Head of caudate nucleus (tissue), 42 donors: ENCODE measurements at places on chromosomes 2 and 18.

- DNase-seq: no peak
Measured at GRCh38 chr2:50647381-50647780, 384.6 kb downstream of the NRXN1 start.

- no peak for DNase-seq
Measured at GRCh38 chr18:22031611-22032010, 137.8 kb upstream of the GATA6 start.

GRCh38 chr2:76870011-76870410 is 652.2 kb downstream of the LRRTM4 start:
- DNase-seq: no peak

GRCh38 chr2:175167076-175167791 is 769 bp downstream of the ATF2 start:
- DNase-seq: peak; percentile 49

DNA sequence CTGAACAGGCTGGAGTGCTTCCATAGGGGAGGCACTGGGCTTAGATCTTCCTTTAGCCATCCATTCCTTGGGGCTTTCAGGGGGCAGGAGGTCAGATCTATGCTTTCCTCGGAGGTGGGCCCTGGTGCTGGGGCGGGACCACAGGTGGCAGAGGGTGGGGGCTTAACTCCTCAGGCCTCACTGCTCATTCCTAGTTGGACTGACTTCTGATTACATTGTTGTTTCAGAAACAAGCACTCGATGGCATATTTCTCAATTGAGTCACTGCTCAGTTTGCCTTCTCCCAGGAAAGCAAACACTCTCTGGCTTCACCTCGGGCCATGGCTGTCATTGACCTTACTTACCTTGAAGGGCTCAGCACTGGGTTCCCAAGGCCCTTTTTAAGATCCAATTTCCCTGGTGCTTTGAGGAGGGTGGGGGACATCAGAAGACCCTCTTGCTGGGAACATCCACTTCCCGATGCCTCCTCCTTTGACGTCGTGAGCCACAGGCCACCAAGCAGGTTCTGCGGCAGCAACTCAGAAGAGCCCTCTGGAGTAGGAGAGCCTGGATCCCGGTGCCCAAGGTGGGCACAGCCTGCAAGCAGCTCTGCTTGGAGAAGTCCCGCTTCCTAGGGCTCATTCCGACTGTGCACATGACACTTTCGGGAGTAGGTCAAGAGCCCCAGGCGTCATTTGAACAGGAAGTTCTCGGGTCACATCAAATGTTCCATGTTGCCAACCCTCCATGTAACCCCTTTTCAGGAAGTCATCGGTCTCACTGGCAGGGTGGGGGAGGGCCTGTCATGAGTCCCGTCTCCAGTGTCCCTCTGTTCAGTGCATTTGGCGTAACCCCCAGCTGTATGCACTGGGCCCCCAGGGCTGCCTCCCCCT is 40.6 kb downstream of the SDC1 start:
- no peak for DNase-seq

DNA sequence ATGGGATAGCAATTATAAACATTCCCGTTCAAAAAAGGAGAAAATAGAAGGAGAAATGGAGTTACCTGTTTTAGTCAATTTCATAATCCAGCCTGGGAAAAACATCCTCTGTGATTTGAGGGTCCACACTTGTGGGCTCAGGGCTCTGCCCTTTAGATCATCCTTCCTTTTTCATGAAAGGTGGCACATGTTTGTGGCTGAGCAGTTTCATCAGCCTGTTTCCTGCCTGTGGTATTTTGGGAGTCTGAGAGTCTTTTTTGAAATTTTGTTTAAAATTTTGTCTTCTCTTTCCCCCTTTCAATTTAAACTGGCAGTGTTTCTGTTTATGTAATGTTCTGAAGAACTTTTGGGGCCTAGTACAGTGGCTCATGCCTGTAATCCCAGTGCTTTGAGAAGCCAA is 84.0 kb downstream of the KIAA1328 start:
- no peak for DNase-seq

- DNase-seq: no peak
Measured at GRCh38 chr2:205683502-205684367, 1.4 kb downstream of the NRP2 start.

GRCh38 chr2:196677404-196677803 is 37.9 kb downstream of the CCDC150 start:
- DNase-seq: no peak

- DNase-seq: no peak
Measured at GRCh38 chr2:146041274-146041910, 1521.5 kb upstream of the ZEB2 start.

DNA sequence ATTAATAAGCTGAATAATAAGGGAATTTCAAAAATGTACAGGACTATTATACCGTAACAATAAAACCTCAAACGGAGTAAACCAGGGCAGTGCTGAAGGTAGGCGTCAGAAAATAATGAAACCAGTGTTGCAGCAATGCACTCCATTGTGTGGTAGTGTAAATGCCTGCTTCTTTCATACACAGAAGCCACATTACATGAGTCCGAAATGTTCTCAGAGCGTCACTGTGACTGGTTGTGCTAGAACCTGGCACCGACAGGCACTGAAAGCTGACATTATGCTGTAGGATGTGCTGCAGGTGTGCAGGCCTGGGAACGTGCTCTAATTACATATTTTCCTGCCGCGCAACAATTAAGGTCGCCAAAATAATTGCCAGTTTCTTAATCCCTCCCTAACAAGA is 53.3 kb downstream of the ZEB2 start:
- DNase-seq: peak; percentile 69
